ENCODE measurements at places on chromosomes 16 and 17. TPM values are rescaled to one million over a fixed set of nuclear protein-coding genes. Genes with fewer than 3 reads are reported as not detected.

- H3K36me3 ChIP-seq, result no peaks in the 10 kb centered on the region
- no peak overlapping the region for H3K27ac ChIP-seq
- H3K4me1 ChIP-seq, result peaks cover 11% of the 10 kb centered on the region
- H3K4me3 ChIP-seq, result no peak overlapping the region
These were observed 25.3 kb downstream of the UBE2O start for GRCh38 chr17:76427501-76428231.

GRCh38 chr17:2157675-2158395 lies 102.9 kb downstream of the HIC1 start:
- peak overlapping the region; percentile 80 for H3K27ac ChIP-seq
- H3K4me1 ChIP-seq, result peaks cover 25% of the 10 kb centered on the region
- no peak overlapping the region for H3K4me3 ChIP-seq
- no peak for DNase-seq
- H3K27me3 ChIP-seq, result no peaks in the 10 kb centered on the region

MEFV gene
- total RNA-seq, result 0.40 TPM

TBC1D3G gene
- not detected for total RNA-seq

C16orf95 gene
- not detected for total RNA-seq

RAP1GAP2 gene
- total RNA-seq, result 12.9 TPM
